HCT116 (cell line): ENCODE measurements at places on chromosomes 6 and 20. TPM values are rescaled to one million over a fixed set of nuclear protein-coding genes. Genes with fewer than 3 reads are reported as not detected.
A peak's percentile ranks its signal among the peaks of the same experiment; 100 is the strongest.

Gene ADTRP
- 0.86 TPM for total RNA-seq

Gene MAFB
- total RNA-seq: 0.22 TPM

Gene C6orf141
- 31.6 TPM for total RNA-seq

Gene PHIP
- 22.6 TPM for total RNA-seq

Gene C20orf141
- not detected for total RNA-seq

Gene ZBP1
- not detected for total RNA-seq

Gene DSP
- total RNA-seq: 104 TPM

Gene LY6G6D
- total RNA-seq: not detected

Gene TTBK1
- not detected for total RNA-seq

Gene FIG4
- total RNA-seq: 15.7 TPM

Gene SNAI1
- total RNA-seq: 13.4 TPM

Gene TRIM10
- 0.98 TPM for total RNA-seq

DNA sequence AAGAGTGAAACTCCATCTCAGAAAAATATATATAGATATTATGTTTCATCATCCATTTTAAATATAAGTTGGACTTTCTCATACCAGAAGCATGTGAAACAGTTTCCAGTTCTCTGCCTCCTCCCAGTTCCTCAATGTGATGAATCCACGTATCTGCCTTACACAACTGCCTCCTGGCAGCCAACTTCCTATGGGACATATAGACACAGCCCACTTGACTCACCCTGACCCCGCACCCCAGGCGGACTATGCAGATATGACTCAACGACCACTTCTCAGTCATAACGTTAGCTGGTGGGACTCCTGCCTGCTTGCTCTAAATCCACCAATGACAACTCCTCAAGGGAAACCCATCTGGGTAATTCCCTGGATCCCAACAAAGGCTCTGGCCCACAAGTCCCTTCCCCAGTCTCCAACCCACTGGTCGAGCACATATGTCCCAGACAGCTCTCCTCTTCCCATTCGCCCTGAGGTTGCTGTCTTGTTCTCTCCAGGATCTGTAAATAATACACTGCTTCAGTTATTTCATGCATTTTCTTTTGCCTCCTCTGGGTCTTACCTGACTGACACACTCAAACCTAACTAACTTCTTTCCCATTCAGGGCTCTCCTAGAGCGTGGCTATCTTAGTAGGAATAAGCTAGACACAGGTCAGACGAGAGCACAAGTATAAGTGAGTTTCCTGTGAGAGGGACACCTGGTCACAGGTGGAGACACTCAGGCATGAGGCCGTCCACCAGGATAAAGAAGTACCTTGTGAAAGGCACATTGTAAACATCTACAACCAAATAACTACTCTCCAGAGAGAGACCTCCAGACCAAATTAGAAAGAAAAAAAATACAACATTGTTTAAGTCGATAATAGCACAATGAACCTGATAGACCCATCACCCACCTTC is 548.5 kb downstream of the CD83 start:
- DNase-seq: no peak

DNA sequence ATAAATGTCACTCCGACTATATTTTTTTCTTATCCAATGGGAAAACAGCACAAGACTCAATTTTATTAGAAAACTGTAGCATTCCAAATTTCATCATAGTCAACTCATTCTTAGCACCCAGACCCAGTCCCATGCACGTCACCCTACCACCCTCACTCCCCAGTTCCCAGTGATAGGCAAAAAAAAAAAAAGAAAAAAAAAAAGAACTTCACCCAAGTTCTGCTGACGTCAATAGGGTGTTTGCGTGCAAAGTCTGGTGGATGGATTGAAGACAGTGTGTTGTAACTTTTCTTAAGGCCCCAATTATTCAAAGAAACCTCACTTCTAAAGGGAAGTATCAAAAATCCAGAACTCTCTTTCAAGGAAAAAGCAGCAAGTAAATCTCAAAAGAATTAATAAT is 213.9 kb upstream of the PRDM1 start:
- DNase-seq: no peak

DNA sequence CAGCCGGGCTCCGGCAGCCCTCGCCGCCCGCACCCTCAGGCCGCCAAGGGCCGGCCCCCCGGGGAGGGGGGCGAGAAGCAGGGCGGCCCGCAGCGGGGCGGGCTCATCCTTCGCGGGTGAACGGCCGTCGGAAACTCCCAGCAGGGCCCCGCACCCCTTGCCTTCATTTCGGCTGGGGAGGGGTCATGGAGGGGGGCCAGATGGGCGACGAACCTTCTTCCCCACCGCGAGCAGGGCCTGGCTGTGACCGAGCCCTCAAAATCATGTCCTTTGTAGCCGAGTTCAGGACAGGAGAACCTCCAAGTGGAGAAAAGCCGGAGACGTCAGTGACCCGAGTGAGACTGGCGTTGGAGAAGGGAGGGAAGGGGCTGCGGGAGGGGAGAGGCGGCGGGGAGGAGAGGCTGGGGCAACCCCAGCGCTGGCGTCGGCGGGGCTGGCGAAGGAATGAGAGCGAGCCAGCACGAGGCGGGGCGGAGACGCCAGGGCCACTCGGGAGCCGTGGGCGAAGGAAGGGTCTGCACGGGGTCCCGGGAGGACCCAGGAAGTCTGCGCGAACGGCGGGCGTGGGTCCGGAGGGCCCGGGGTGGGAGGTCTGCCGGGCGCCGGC is 571 bp upstream of the FOXC1 start:
- DNase-seq: no peak

GRCh38 chr6:161922631-161923119 is 648.8 kb upstream of the AGPAT4 start:
- DNase-seq: peak; percentile 75

- DNase-seq: peak; percentile 62
Measured at GRCh38 chr6:148342350-148343046, at the start of gene SASH1. Gene SASH1 (plus strand): TSS chr6:148342838. CDS start chr6:148343068, 230 bp downstream.

GRCh38 chr20:51563486-51564332 is 21.2 kb upstream of the NFATC2 start:
- peak; percentile 51 for DNase-seq

DNA sequence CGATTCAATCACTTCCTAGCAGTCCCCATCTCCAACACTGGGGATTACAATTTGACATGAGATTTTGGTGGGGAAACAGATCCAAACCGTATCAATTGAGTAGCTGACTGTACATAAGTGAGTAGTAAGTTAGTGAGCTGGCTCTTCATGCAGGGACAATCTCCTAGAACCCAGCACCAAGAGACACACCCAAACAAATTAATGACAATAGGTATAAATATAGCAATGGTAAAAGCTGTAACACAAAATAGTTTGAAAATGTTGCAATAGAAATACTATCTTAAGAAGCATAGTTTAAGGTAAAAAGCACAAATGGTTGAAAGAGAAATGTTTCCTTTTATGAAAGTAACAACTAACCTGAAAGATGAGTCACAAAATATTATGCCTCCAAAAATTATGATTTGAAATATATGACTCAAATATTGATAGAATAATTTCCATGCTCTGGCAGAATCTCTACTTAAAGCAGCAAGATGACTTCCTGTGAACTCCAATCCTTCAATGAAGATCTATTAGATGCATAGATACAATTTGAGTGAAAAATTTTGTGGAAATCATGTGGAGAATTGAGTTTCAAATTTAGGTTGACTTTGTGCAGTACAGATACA is 5.4 kb upstream of the SIRPB1 start:
- DNase-seq: no peak

DNA sequence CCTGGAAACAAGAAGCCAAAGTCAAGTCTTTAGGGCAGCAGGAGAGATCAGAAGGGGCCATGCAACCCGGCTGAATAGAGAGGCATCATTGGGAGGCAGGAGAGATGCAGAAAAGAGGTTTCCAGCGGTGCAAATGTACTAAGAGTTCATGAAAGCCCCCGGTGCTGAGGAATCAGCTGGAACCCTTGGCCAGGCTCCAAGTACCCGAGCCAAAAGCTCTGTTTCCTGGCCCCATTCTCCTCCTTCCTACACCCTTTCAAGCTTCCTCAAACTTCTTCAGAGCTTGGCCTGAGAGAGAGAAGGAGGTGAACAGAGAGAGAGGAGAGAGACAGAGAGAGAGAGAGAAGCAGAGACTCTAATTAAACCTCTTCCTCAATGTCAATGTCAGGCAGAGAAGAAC is 433.5 kb downstream of the PRKN start:
- no peak for DNase-seq

DNA sequence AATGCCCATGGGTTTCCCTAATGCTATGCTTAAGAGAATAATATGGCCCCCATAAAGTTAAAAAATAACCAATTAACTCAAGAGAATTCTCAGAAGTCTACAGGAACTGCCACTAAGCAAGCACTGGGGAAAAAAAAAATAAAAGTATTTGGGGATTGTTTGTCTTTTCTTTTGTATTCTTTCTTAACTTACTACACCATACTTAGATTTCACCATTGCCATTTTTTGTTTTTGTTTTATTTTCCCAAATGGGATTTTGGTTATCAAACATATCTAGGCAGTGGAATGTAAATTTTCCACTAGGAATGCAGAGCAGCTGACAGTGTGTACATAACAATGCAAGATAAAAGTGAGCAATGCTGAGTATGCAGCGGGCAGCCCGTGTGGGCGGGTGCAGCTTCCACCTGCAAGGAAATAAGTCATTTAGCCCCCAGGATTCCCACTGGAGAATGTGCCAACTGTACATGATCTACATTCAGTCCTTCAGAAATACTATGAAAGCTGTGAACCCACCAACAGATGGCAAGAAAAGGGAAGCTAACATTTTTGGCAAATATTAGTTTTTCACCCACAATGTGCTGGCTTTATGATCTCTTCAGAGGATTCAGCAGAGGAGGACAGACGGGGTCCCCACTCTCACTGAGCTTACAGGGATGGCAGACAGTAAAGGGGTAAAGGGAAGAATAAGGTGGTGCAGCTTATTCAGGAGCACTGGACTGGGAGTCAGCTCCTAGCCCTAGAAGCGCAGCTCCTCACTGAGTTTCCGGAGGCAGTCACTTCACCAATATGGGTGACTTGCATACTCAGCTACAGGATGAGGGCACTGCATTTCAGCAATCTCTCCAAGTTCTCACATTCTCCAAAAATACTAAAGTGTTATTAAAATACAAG is 44.4 kb downstream of the DCDC2 start:
- DNase-seq: no peak

GRCh38 chr20:53767206-53767930 is 173.7 kb upstream of the ZNF217 start:
- DNase-seq: no peak

GRCh38 chr20:9270831-9271230 is 201.9 kb downstream of the PLCB4 start:
- no peak for DNase-seq

GRCh38 chr6:161959072-161959471 is 685.2 kb upstream of the AGPAT4 start:
- DNase-seq: no peak

DNA sequence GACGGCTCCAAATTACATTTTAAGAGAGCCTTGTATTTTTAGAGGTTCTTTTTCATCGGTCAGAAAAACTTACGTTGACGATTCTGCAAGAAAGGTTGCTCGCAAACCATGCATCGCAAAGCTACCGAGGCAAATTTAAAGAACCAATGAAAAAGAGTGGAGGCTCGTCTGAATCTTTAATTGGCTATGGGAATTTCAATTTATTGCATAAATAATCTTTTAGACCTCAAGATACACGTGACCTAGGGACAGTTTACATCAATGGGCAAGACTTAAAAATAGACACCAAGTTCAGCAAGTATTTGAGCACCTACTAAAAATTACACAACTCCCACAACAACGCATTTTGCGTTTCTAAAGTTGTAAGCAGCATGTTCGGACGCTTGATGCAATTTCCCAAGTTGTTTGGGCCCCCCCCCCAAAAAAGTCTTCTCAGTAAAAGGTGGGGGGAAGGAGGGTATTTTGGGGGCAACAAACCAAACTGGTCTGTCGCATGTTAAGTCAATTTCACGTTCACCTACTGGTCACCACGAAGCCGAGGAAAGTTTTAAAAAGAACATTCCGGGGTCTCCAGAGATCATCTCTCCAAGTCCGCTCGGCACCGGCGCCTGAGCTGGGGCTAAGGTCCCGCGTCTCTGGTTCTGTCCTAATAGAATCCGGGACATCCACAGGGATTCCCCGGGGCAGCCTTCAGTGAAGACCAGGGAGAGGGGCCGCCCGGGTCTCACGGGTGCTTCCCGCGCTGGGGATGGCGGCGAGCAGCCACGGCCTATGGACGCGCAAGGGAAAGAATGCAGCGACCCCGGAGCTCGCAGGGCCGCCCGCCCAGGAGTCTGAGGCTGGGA is 851 bp downstream of the SNX5 start:
- DNase-seq: no peak

- no peak for DNase-seq
Measured at GRCh38 chr6:139649732-139650131, 275.3 kb upstream of the CITED2 start.

GRCh38 chr20:9439806-9440205 is 74.6 kb upstream of the LAMP5 start:
- no peak for DNase-seq

- DNase-seq: no peak
Measured at GRCh38 chr6:129146902-129147301, 264.0 kb downstream of the LAMA2 start.

GRCh38 chr20:33099843-33100538 is 20.5 kb downstream of the BPIFB4 start:
- no peak for DNase-seq

GRCh38 chr6:113351173-113351834 is 505.8 kb upstream of the MARCKS start:
- no peak for DNase-seq

DNA sequence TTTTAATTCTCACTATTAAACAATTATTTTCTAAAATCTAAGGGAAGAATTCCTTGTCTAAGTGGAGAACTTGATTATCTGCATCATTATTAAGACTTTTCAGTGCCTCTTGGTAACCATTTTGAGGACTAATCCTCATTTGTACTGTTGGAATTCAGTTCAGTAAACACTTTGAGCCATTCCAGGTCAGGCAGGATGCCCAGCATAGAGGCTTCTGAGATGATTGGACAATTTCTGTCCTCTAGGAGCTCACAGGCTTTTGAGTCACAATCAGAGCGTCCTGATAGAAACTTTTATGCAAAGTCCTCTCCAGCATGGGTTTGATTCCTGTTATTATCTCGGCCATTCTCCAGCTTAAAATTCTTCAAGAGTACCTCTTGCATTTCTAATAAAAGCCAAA is 1304.6 kb downstream of the EPHA7 start:
- no peak for DNase-seq
